Left cardiac atrium (tissue), 4 donors: ENCODE measurements at places on chromosomes 7 and 10. TPM values are rescaled to one million over a fixed set of nuclear protein-coding genes. Genes with fewer than 3 reads are reported as not detected.

DNA sequence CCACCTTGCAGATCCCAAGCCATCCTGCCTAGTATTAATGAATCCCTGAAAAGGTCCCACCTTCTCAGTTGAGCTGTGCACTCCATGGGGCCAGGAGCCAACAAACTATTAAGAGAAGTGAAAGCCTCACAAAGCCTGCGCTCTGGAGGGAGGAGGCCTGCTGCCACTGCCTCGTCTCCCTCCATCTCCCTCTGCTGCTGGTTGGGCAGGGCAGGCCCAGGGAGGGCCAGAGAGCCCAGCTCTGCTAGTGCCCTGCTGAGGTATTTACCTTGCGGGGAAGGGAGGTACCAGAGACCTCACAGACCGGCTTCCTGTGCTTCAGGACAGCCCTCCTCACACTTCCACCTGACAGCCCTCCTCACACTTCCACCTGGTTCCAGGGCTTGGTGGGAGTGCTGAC lies 171.5 kb downstream of the SH3PXD2A start:
- no peak for DNase-seq

NUDCD3 gene
- 83.7 TPM for total RNA-seq

BUD23 gene
- total RNA-seq, result 72.5 TPM

DNA sequence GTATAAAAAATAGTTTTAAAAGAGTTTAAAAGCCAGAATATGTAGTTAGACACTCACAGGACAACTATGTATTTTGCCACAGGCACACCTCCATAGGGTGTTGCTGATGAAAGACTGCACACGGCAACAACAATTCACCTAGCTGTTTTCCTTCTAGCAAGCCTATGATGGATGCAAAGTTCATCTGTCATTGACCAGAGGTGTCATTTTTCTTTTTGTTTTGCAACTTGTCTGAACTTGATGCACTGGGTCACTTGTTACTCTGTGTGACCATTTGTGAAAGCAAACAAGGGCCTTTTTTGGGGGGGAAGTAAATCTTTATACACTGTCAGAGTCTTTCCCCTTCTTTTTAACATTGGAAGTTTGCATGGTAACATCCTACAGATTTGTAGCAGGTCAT lies 258.0 kb upstream of the SEMA3A start:
- no peak for DNase-seq

HOXA7 gene
- total RNA-seq, result 0.12 TPM

LRRD1 gene
- total RNA-seq, result 0.10 TPM

MYPN gene
- total RNA-seq, result 110 TPM

- no peak for DNase-seq
Observed at GRCh38 chr10:21230219-21230618, 295.3 kb downstream of the SKIDA1 start.

DNAJB9 gene
- 30.8 TPM for total RNA-seq

DNA sequence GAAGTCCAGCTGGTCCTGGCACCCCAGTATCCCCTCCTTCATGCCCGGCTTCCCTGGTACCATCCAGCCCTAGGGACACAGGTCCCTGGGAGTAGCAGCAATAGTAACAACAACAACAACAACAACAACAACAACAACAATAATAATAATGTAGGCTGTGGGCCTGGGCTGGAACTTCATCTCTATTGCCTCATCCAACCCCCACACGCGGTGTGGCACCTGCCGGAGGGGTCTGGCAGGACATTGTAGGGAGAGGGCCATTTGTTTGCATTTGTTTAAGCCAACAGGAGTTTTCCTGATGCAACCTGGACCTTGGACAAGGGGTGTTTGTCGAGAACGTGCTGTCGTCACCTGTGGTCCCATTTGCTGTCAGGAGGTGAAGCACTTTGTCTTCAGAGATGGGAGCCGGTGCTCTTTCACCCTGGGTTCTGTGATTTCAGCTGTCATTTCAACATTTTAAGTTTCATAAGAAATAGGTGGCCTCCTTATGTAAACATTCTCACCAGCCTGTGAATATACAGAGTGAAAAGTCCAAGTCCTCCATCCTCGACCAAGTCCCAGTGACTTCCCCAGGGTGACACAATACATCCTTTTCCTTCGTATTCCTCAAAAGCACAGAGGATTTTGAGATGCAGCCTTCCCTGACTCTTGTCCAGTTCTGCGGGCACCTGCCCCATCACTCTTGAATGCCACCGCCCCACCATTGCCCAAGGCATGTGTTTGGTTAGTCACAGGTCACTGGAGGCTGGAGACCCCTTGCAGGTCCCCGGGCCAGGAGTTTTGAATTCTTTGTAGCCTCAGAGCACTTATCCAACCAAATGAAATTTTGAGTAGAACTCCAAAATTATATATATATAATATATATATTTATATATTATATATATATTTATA lies 9.2 kb downstream of the LHPP start:
- no peak for DNase-seq

SLC16A9 gene
- total RNA-seq, result 1.2 TPM

DNA sequence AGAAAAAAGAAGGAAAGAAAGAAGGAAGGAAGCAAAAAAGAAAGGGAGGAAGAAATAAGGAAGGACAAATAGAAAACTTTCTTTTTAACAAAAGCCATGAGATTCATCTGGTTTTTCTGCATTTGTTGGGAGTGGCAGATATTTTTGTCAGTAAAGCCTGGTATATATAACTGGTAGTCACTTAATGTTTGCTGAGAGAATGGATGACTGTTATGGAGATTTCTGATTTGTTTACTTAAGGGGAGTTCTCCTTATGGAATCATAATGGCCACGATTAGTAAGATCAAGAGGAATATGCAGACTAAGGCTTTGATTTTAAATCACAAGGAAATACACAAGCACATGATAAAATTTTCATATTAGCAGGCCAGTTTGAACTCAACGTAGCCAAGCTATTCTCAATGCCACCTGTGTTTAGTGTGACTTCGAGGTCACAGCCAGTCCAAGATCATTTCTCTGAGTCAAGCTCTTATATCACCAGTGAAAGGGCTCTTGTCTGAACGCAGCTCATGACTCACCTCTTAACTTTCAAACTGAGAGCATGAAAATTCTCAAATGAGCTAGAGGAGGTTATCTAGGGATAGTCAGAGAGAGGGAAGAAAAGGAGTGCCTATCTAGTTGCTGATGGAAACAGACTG lies 445.1 kb upstream of the ZMIZ1 start:
- no peak for DNase-seq

GRCh38 chr7:133871757-133872156 lies 255.4 kb upstream of the LRGUK start:
- DNase-seq, result no peak

DNA sequence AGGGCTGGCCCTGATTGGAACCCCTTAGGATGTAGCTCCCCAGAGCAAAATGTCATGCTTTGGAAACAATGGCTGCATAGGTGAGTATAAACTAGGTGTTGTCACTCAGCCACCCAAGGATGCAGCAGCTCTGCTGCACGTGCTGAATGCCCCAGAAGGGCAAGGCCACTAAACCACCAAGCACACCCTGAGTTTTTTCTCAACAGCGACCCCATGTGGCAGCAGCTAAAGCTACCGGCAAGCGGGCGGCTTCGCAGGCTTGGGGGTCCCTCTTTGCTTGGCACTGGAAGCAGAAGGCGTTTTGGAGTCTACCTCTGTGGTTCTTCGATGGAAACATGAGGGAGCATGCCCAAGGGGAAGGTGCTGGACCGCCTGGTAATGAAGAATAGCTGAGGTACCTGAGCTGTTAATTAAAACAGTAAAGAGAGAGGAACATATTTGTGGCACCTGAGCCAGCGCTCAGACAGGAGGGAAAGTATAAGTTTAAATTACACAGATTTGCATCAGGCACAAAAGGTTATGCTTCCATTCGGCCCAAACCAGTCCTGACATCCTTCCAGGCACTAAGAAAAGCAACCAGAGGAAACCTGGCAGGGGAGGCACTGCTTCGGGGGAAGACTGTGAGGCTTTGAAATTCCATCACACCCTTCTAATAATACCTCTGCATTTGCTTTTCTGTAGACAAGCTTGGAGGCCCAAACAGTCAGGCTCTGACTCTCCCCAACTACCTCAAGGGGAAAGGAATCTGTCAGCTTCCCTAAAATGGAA lies 152.1 kb downstream of the GFRA1 start:
- DNase-seq, result no peak

DNA sequence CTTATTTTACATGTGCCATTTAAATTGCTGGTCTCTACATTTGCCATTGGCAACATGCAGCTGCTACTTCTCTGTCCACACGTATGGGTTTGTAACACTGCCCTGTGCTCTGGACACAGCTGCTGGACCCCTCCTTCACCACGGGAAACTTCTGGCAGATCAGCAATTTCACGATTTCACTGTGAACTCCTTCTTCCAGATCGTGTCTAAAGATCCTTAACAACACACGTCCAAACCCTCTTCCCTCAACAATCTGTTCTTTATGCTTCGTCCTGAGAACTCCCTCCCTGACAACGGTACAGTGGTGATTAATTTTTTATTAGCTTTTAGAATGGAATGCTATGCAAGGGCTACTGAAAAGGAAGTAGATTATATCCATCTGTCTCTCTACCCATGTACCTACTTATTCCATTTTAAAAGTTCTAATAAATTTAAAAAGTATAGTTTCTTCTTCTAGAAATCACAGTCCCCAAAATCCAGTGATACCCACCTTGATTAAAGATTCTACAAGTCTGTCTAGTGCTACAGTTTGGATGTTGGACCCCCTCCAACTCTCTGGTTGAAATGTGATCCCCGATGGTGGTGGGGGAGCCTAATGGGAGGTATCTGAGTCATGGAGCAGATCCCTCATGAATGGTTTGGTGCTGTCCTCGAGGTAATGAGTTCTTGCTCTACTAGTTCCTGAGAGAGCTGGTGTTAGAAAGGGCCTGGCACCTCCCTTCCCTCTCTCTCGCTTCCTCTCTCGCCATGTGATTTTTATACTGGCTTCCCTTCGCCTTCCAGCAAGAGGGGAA lies 81.0 kb downstream of the KIAA1549 start:
- no peak for DNase-seq

DNA sequence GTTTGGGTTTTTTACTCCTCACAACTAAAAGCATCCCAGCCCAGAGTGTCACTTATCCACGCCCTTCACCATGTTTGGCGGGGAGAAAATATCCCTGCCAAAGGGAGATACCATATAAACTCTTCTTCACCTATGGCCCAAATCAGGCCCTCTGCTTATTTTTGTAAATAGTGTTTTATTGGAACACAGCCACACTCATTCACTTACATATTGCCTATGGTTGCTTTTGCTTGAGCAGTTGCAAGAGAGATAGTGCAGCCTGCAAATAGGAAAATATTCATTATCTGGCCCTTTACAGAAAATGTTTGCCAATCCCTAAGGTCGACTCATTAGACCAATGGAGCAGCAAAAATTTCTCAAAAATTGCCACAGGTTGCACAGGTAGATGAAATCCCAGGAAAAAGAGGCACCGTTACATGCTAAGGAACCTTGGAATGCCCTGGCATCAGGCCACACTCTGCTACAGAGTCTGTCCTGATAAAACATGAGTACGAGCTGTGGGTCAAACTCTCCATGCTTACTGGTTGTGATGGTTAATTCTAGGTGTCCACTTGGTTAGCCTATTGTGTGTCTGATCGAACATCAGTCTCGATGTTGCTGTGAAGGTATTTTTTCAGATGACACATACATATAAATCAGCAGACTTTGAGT lies 7.9 kb upstream of the RASSF4 start:
- no peak for DNase-seq

DNA sequence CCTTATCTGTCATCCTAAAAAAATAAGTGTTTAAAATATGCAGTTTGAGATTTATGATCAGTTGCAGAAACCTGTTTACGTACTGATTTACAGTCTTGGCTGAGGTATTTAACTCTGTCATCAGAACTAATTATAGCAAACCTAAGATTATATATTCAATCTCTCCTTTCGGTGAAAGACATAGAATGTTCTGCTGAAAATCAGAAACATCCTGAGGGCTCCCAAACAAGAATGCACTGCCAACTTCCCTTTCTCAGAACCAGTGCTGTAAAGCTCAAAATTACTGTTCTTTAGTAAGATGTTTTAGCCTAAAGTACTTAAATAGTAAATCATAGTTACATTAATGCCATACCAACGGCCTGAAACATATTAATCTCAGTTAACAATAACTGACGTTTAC lies 34.3 kb downstream of the FAM204A start:
- no peak for DNase-seq

DNA sequence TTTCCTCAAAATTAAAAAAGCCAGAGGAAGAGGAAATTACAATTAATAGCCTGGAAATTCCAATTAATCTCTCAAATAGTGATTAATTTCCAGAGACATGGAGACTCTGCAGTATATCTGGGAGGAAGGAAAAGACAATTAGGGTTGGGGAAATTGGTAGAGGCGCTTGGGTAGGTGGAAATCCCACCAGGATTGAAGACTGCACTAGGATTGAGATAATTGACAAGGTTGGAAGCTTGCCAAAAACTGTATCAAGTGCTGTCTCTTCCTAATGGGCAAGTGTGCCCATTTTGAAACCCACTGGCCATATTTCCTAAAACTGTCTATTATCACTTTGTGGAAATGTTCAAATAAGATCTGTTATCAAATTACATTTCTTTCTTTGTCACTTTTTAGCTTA lies 21.6 kb downstream of the CHN2 start:
- no peak for DNase-seq

DNA sequence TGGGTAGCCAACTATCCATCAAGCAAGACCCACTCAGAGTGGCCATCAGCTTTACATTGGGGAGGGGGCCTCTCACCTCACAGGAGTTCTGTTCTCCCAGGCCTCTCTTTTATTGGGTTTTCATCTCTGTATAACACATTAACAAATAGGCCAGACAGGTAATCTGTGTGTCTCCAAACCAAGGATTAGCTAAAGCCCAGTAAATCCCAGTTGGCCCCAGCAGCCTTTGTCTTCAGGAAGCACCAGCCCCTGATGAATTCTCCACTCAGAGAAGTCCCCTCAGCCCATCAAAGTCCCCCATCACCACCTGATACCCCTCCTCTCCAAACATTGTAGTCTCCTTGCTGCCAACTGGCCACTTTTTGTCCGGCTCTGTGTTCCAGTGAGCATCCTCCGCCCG lies 16.9 kb upstream of the SLF2 start:
- no peak for DNase-seq

GRCh38 chr7:46283852-46284251 lies 362.8 kb upstream of the IGFBP3 start:
- no peak for DNase-seq

VWDE gene
- 7.3 TPM for total RNA-seq

DNA sequence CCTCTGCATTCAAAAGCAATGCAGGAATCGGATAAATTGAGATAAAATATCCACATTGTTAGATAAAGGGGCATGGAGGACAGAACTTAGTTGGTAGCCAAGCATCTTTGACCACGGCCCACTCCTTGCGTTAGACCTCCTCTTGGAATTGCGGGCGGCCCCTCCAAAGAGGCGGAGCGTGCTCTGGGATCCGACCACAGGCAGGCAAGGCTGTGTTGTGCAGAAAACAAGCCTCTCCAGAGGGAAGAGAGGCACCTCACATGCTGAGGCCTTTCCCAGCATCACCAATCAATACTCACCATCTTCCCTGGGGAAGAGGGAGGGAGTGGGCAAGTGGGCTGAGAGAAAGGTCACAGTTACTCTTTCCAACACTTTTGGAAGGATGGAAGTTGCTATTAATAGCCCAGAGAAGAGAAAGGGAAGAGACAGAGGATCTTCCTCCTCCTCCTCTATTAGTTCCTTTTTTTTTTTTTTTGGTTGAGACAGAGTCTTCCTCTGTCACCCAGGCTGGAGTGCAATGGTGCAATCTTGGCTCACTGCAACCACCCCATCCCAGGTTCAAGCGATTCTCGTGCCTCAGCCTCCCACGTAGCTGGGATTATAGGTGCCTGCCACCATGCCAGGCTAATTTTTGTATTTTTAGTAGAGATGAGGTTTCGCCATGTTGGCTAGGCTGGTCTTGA lies 49.7 kb upstream of the NRF1 start:
- DNase-seq, result no peak
